ENCODE measurements at places on chromosomes 7 and 10.

DNA sequence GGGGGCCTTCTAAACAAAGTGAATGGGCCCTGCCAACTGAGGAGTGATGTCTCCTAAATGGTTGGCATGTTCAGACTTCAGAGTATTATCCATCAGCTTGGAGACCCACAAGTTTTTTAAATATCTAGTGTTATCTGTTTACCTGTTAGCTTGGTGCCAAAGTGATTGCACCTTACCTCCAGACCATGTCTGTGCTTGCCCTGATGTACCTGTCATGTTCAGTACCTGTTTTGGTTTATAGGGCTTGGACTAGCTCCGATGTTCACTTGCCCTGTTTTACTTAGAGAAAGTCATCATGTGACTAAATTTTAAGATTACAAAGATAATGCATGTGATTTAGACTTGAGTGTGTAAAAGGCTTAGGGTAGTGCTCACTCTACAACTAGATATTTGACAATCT lies 67.7 kb downstream of the CNNM2 start:
- DNase-seq, result no peak

GRCh38 chr7:84041649-84042048 lies 152.9 kb downstream of the SEMA3A start:
- DNase-seq, result no peak

- DNase-seq, result no peak
Measured at GRCh38 chr7:11212816-11213215, 239.1 kb downstream of the PHF14 start.

GRCh38 chr10:15310776-15311568 lies 60.1 kb downstream of the FAM171A1 start:
- no peak for DNase-seq

GRCh38 chr7:35716038-35716803 lies 21.3 kb upstream of the HERPUD2 start:
- no peak for DNase-seq

DNA sequence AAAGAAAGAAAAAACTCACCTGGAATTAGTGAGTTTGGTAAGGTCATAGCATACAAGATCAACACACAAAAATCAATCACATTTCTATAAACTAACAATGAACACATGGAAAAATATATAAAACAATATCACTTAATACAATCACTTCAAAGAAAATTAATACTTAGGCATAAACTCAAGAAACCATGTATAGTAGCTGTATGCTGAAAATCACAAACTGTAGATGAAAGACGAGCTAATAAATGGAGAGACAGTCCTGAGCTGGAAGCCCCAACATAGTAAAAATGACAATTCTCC lies 113.8 kb upstream of the RHEB start:
- DNase-seq, result no peak

- no peak for DNase-seq
Measured at GRCh38 chr7:157855452-157856213, 518.8 kb downstream of the DNAJB6 start.

DNA sequence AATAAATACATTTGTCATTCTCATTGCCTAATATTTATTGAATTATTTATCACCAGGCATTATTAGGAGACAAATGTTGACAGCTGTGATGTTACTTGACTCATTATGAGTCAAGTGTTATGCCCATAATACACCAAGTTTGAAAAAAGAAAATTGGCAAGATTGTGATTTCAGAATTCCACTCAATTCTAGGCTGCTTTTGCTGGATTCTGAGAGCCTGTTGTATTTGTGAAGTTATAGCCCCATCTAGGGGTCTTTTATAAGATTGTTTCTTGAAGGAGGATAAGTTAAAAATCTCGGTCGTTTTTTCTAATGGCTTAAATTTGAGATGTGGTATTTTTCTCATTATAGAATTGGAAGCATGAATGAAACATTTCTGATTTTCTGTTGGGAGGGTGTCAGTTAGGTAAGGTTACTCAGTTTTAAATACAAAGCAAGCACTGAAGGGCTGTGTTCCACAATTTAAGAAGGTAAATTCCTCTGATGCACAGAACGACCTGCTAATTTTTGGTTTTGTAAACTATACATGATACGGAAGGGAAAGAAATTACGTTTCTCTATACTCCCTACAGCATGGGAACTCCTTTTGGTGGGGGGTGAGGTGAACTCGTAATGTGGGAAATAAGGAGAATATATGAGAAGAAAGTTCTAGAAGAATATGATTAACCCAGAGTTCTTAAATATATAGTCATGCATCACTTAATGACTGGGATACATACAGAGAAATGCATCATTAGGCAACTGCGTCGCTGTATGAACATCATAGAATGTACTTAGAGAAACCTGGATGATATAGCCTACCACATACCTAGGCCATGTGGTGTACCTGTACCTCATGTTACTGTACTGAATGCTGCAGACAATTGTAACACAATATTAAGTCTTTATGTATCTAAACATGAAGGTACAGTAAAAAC lies 2.6 kb downstream of the STK31 start:
- peak; percentile 32 for DNase-seq

GRCh38 chr7:90968871-90969270 lies 295.4 kb upstream of the FZD1 start:
- DNase-seq, result no peak

DNA sequence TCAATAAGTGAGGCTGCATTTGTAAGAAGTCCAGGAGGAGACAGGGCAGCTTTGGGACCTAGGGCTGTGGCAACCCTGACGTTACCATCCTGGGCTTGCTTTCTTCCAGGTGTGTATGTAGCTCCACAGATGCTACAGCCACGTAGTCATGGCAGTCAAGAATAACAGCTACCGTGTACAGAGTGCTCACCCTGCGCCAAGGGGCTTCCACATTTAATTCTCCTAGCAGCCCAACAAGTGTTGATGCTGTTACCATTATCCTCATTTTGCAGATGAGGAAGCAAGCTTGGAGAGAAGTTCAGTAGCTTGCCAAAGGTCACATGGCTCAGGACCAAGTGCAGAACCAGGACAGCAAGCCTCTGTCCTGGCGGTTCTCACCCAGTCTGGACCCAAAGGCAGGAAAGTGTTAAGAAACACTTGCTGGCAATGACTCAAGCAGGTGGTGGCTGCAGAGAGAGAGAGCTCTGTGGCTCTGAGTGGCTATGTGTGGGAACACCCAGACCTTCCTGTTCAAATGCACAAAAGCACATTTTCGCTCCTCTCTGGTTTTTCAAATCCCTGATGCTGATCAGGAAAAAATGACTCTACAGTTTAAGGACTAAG lies 89.8 kb downstream of the CREM start:
- DNase-seq, result no peak

GRCh38 chr10:49178489-49179471 lies 9.4 kb downstream of the TMEM273 start:
- no peak for DNase-seq

DNA sequence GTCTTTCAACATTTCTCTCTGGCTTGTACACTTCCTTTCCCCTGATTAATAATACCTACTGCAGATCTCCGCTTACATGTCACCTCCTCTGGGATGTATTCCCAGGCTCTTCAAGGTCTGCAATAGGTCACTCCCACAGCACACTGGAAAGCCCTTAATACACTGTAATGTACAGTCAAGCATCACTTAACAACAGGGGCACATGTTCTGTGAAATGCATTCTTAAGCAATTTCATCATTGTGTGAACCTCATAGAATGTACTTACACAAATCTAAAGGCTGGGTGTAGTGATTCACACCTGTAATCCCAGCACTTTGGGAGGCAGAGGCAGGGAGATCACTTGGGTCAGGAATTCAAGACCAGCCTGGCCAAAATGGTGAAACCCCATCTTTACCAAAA lies 1.9 kb downstream of the COX15 start:
- no peak for DNase-seq

- DNase-seq, result no peak
Measured at GRCh38 chr7:490461-491291, 29.0 kb downstream of the PDGFA start.

- DNase-seq, result no peak
Measured at GRCh38 chr10:13658264-13658663, 71.5 kb downstream of the PRPF18 start.

GRCh38 chr10:3477683-3478082 lies 305.1 kb upstream of the PITRM1 start:
- DNase-seq, result no peak

GRCh38 chr10:49320191-49320590 lies 21.2 kb downstream of the C10orf71 start:
- no peak for DNase-seq

- no peak for DNase-seq
Measured at GRCh38 chr7:27182861-27183681, 2.0 kb downstream of the HOXA11 start.

DNA sequence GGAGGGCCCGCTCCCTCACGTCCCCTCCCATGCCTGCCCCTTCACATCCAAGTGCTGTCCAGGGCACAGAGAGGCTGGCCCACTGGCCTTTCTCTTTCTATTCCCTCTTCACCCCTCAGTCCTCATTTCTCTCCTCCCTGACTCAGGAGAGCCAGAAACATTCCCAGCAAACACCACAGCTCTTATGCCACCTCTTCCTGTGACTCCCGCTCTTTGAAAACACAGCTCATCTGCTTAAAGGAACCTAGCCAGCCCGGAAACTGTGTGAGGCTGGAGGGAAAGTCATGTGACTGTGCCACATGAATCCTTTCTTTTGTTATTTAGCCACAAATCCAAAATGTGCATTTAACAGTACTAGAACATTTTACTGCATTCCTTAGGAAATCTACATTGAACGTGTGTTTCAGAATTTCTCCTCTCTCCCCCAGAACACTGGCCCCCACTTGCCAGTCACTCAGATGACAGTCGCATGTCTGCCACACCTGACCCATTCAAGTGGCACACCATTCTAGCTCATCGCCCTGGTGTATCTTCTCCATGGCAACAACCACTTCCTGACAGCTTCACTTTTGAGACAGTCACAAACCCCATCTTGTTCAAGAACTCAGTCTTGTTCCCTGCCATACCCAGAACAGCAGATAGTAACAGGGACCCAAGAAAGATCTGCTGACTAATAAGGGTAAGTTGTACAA lies 42.8 kb downstream of the GRB10 start:
- DNase-seq, result no peak

GRCh38 chr10:114885443-114885842 lies 52.6 kb upstream of the TRUB1 start:
- no peak for DNase-seq

- no peak for DNase-seq
Measured at GRCh38 chr7:5419539-5420066, 4.0 kb downstream of the TNRC18 start.

- DNase-seq, result no peak
Measured at GRCh38 chr7:123783820-123784219, 35.0 kb upstream of the WASL start.

GRCh38 chr7:105244594-105244993 lies 144.1 kb downstream of the SRPK2 start:
- no peak for DNase-seq

DNA sequence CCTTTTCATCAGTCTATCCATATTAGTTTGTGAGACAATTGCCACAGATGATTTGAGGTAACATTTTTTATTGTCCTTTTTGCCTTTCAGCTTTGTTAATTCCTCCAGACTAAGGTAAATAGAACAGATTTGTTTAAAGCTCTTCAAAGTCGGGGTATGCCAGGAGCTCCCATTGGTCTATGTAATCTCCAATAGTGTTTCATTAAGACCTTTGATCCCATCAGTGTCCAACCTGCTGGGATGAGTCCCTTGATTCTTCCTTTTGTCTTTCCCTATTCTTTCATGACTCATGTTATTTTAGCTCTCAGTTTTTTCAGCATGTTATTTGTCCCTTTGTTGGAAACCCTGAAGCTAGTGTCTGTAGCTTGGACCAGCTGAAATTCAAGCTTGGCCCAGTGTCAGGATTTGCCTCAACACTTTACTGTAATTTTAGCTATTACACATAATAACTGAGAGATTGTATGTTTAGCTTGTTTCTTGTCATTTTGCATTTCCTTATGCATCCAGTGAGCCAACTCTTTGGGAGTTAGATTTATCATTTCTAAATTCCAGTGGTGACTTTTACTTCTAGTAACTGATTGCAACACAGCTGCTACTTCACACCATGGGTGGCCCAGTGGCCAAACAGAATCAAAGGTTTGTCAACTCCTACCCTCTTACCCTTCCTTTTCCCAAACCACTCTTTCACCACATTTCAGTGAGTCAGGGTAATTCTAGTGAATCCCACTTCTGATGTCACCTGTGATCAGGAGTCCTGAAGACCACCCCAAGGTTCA lies 15.3 kb downstream of the AGBL3 start:
- DNase-seq, result no peak

- DNase-seq, result peak; percentile 30
Measured at GRCh38 chr10:92689663-92690210, at the start of gene HHEX. Gene HHEX (plus strand): TSS chr10:92689955. CDS start chr10:92689987, 32 bp downstream.

DNA sequence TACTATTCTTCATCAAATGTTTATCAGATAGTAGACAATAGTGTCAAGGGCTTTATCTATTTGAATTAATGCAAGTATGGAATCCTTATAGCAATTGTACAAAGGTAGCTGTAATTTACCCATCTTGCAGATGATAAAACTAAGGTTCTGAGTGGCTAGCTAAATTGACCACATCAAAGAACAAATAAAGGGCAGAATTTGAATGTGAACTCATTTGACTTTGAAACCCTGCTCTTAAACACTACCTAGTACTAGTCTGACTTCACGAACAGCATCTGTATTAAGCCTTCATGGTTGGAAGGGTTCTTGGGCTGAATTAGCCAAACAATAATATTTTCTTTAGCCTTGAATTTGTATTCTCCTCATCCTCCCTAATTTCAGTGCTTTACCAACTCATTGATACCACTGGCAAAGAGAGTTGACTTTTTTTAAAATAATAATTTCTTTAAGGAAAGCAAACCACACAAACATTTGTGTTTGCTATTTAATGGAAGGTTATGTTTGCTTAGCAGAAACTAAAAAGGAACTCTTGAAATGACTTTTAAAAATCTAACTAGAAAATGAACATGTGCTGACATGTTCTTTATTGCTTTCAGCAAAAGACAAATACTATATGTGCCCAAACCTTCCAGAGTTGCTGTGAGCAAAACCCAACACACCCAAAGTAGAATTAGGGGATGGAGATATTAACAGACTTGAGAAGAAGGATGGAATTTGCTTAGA lies 322.6 kb downstream of the RNLS start:
- DNase-seq, result no peak

DNA sequence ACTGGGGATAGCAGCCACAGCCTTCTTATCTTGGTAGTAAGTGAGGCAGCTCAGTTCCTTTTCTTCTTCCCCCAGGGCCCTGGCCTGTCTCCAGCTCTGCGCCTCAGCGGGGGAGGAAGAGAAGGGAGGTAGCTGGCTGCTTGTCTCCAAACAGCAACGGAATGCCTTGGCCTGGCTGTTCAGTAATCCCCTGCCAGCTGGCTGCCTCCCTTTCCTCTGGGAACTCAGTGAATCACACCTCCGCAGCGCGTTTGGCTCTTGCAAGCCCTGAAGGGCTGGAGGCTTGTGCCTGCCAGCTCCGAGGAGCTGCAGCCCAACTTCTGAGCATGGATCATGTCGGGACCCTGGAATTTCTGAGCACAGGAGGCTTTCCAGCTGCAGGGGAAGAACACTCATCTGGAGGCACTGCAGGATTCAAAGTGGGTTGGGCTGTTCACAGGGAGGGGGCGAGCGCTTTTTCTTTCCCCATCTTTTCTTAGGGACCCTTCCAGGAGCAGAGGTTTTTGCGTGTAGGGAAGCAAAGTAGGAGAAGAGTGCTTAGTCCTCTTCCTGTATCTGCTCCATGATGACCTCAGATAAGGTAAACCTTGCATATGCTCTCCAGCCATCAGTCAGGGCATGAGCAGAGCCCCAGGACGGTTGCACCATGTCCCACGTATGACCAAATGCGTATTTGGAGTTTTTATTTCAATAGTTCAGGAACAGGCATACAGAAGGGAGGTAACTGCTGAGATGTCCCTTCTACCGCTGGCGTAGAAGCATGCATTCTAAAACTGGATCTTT lies 253.2 kb upstream of the INHBA start:
- DNase-seq, result no peak

GRCh38 chr7:134804351-134804750 lies 24.9 kb downstream of the CALD1 start:
- DNase-seq, result no peak

All from NCI-H1436 (cell line).